ENCODE measurements at places on chromosomes 2 and 18. TPM values are rescaled to one million over a fixed set of nuclear protein-coding genes. Genes with fewer than 3 reads are reported as not detected.

DNA sequence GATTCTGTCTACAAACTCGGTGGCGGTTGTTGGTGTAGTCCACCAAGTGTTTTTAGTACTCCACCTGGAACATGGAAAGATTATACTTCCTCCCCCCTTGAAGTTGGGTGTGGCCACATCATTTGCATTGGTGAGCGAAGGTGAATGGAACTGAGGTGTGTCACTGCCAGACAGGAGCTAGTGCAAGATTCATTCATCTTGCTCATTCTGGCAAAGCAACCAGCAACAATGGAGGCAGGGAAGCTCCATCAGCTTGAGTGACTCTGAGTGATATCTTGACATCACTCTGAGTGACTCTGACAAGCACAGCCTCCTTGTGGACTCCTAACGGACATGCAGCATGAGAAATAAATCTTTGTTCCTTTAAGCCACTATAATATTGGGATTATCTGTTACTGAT is 54.7 kb upstream of the SLC1A4 start:
- no peak for DNase-seq

GRCh38 chr18:76562286-76563122 is 67.5 kb upstream of the ZNF516 start:
- DNase-seq, result no peak

GRCh38 chr18:903701-904100 is 970 bp upstream of the ADCYAP1 start:
- peak; percentile 42 for DNase-seq

DNA sequence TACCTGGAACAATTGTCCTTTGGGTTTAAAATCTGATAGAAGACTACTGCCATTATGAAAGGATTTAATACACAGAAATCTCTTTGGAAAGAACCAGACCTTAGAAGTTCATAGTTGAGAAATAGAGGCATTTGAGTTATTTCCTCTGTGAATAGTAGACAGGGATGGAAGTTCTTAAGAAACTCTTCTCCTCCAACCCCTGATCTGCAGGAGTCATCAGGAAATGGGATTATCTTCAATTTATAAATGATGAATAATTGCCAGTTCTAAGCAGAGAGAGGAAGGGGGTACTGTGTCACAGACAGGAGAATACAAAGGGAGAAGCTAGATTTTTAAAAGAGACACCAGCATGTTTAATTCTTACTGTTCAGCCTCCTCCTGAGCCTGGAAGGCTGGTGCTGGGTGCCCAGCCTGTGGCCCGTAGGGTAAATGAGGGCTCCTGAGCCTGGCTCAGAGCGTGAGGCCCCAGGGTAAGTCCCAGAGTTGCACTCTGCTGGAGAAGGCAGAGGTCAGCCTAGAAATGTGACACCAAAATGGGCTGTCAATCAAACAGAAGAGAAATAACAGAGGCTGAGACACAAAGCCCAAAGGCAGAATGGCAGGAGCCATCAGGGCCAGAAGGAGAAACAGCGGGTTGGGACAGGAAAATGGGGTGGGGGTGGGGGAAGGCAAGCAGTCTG is 58.2 kb upstream of the PKDCC start:
- DNase-seq, result no peak

DNA sequence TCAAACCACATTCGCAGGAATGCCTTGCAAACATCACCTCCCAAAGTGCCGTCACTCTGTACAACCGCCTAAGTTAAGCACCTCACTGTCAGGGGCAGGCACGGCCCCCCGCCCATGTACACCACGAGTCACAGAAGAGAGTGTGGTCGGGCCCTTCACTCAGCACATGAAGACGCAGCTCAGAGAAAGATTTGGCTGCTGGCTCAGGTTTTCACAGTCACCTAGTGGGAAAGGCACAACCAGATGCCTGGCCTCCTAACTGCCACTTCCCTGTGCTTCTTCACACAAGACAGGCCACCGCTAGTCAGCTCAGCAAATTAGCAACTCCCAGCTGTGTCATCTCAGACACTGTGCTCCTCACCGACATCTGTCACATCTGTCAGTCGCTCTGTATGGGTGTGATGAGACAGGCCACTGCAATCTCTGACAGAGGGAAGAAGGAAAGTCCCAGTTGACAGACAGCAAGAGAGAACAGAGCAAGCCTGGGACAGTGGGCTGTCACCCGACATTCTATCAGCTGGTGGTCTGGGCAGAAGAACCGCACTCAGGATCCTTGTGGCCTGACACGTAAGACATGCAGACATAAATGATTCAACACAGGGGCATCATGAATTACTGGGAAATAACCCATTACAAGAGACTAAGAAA is 60.8 kb downstream of the CRACDL start:
- DNase-seq, result no peak

Gene IL1B
- 0.25 TPM for polyA plus RNA-seq

GRCh38 chr2:189109921-189110397 is 69.6 kb downstream of the COL5A2 start:
- DNase-seq, result no peak

DNA sequence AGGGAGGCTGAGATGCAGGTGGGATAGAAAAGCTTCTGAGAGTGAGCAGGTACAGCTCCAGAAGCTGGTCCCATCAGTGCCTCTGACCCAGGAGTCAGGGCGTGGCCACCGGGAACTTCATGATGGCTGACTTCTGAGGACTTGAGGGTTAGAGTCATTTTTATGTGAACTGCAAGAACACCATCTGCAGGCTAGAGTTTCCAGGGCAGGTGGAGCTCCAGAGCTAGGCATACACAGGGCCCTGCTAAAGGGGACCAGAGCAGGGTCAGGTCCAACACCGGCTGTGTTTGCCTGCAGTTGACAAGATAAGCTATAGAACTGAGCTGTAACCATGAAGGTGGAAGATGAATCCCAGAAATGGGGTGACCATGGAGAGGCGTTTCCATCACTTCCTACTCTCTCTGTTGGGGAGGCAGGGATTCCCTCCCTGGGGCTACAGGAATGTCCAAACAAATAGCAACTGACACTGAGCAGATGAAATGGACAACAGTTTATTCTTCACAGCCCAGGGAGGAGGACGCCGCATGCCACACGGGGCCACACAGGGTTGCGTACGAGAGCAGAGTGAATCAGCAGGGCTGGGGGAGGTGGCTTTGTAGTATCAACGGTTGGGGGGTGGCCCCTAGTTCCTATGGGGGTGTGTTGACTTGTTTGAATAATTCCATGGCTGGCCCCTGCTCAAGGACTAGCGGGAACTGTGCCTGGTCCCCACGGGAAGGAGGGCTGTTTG is 77.6 kb upstream of the ZNF516 start:
- no peak for DNase-seq

Gene PCARE
- polyA plus RNA-seq, result not detected

GRCh38 chr2:70992945-70993853 is 1.5 kb downstream of the TEX261 start:
- DNase-seq, result no peak
